ENCODE measurements at places on chromosomes 3 and 15.

- DNase-seq: no peak
Observed at GRCh38 chr3:41129731-41130130, 69.6 kb upstream of the CTNNB1 start.

GRCh38 chr3:197501496-197501878 is 54.3 kb downstream of the BDH1 start:
- no peak for DNase-seq

- DNase-seq: no peak
Observed at GRCh38 chr3:159378396-159379194, 576.7 kb downstream of the MFSD1 start.

- no peak for DNase-seq
Observed at GRCh38 chr3:52281981-52282801, 3.7 kb upstream of the WDR82 start.

- DNase-seq: no peak
Observed at GRCh38 chr15:76987896-76988860, 6.7 kb upstream of the PSTPIP1 start.

DNA sequence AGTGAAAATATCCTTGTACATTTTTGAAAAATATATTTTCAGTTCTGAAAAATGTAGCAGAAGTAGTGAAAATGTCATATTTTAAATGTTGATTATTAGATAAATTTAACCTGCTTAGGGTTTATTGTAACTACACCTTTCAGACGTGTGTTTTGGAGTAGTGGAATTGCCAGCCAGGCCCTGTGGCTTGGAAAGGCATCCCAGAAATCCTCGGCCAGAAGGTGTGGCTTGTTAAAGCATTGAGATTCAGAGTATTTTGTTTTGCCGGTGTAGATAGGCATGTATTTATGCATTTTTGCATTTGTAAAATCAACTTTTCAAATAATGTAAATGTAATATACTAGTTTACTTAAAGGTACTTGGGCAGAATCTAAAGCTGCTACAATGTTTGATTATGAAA is 7.0 kb downstream of the EBLN2 start:
- no peak for DNase-seq

GRCh38 chr15:72272997-72273352 is 621 bp upstream of the PARP6 start:
- DNase-seq: no peak

DNA sequence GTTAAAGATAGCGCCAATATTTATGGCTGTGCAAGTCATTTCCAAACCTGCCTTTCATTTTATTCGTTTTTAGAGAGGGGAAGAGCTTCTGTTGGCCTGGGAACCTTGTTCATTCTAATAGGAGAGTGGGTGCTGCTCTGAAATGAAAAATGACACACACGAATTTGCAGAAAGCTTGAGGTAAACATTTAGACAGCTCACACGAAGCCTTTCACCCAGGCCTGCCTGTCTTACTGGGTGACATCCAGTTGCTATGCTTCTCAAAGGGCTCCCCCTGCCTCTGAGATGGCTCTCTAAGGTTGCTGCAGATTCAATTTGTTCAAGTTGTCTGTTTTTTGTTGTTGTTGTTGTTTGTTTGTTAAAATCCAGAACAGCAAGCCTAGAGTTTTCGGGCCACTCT is 18.2 kb downstream of the PEX5L start:
- no peak for DNase-seq

- no peak for DNase-seq
Observed at GRCh38 chr3:123424999-123425712, 23.7 kb downstream of the ADCY5 start.

DNA sequence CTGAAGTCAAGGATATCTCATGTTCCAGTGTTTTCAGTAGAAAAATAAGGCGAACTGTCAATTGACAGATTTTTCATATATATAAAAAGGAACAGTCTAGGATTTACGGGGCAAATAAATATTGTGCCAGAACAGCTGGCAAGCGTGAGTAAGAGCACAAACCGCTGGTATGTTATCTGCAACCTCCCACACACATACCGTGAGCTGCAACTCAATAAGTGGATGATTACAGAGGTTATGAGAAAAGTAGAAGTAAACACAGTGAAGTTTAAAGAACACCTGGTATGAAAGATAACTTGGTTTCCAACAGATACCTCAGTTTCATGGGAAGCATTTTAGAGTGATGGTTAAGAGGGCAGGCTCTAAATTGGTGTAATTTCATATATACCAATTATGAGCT is 733.4 kb downstream of the TUSC7 start:
- no peak for DNase-seq

- no peak for DNase-seq
Observed at GRCh38 chr3:190699776-190700175, 162.7 kb downstream of the GMNC start.

GRCh38 chr3:32703491-32703972 is 18.5 kb downstream of the CNOT10 start:
- DNase-seq: no peak

DNA sequence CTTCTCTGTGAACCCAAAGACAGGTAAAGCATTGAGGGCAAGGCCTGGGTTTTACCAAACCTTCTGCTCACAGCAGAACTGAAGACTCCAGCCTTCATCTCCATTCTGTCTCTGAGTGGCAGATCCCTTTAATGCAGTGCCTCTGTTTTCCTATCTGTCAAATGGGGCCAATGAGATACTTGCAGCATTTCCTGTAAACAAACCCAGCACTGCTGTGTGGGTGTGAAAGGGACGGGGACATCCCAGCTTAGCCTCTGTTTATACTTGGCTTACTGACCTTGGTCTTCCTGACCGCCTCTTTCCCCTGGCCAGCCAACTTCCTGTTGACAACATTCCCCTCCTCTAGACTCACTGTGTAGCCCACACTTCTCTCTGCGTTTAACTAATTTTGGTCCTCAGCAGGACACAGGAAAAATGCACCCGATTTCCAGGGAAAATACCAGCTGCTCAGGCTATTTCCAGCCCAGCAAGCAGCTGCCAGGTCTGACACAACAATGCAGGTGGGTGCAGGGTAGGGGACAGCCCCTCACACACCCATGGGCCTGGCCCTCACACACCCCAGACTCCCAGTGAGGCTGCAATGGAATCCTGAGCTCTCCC is 105.9 kb upstream of the HERC1 start:
- peak; percentile 95 for DNase-seq

- DNase-seq: no peak
Observed at GRCh38 chr3:11539218-11539617, 104.5 kb downstream of the VGLL4 start.

DNA sequence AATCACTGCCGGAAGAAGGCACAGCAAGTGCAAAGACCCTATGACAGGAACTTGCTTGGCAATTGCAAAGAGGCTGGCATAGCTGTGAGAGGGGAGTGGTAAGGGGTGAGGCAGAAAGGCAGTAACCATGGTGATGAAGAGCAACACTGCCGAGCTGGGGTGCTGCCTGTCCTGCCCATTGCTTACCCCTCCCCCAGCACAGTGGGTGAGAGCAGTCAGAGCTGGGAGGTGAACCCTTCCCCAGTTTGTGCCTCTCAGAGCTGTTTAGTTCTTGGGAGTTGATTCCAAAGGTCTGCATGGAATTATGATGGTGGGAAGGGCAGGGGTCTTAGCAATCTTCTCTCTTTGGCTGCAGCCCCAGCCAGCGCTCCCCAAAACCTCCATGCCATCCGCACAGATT is 8.8 kb downstream of the TYRO3 start:
- DNase-seq: no peak

- no peak for DNase-seq
Observed at GRCh38 chr15:99016680-99017321, 9.2 kb upstream of the PGPEP1L start.

DNA sequence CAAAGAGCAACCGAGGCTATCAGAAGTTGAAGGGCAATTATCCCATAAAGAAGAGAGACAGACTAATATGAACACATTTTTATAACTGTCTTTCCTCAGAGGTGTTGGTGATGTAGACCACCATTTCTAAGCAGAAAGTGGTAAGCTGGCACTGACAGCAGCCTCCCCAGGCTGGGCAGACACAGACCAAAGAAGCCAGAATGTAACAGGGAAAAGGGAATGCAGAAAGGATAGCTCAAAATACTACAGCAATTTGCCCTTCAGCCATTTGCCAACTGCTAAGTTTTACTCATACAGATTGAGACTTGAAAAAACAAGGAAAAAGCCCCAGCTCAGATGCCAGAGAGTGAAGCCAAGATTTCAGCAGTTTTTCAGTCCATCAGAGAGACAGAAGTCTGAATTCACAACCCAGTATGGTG is 73.5 kb upstream of the ABI3BP start:
- DNase-seq: no peak

DNA sequence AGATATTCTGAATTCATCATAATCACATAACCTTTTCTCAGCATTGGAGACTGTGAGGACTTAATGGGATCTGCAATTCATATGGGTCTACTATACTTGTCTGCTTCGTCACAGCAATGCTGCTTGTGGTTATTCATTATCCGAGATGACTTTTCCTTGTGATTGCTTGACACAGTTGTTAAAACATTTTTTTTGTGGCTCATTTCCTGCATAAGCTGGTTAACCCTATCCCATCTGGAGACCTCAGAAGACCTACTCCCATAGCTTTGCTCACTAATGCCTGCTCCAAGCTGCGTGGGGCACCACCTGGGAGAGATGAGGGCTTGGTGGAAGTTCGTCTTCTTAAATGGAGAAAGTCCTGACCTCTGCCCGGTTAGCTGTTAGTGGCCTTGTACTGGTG is 360.8 kb downstream of the CHST2 start:
- no peak for DNase-seq

Measured in pulmonary artery endothelial cell (primary cell).